ENCODE measurements at places on chromosomes 2 and 18.

- no peak for DNase-seq
Measured at GRCh38 chr2:21480162-21480561, 356.4 kb downstream of the TDRD15 start.

GRCh38 chr2:46259777-46260168 is 37.4 kb upstream of the EPAS1 start:
- DNase-seq: no peak

DNA sequence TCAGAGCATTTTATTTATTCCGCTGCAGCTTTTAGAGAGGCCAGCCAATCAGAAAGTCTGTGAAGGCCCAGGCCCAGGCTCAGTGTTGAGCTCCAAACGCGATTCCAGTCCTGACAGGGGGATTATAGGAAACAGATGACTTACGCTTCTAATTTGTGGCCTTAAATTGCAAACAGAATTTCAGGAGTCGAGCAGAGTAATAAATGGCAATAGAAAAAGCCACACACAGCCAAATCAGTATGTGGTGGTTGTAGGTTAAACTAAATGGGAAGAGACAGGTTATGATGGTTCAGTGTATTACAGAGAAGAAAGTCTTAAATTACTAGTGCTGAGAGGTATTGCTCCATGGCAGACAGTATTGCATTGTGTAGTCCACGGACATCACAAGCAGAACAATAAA is 131.0 kb upstream of the ZEB2 start:
- DNase-seq: no peak

DNA sequence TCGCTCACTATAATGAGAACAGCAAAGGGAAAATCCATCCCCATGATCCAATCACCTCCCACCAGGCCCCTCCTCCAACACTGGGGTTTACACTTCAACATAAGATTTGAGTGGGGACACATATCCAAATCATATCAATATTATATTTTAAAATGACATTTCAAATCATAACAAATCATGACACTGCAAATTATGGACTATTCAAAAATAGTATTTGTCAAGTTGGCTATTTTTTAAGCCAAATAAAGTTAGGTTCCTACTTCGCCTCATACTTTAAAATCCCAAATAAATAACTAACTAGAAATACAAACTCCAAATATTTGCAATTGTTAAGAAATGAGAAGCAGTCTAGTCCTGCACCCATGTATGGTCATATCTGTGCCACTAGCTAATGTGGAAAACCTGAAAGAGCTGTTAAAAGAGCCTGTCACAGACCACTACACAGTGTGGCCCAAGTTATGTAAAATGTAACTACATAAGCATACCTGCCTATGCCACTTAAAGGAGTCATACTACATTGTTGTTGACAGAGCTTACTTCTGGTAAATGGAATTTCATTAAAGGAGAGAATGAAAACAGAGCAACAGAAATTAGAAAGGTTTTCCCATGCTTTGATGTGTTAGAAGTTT is 334.7 kb upstream of the GULP1 start:
- DNase-seq: no peak

Measured in stimulated activated CD4-positive, alpha-beta T cell treated with anti-CD3 and anti-CD28 coated beads, Interleukin-1b, Interleukin-23, amount 100 ng/mL, for 1 hour (primary cell).